ENCODE measurements at places on chromosomes 6 and 20.

DNA sequence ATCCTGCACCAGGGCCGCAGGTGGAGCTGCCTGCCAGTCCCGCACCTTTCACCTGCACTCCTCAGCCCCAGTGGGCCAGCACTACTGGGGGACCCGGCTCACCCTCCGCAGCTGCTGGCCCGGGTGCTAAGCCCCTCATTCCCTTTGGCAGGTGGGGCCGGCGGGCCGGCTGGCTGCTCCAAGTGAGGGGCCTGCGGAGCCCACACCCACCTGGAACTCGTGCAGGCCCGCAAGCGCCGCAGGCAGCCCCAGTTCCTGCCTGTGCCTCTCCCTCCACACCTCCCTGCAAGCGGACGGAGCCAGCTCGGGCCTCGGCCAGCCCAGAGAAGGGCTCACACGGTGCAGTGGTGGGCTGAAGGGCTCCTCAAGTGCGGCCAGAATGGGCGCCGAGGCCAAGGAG, 199.0 kb upstream of the HS3ST5 start:
- DNase-seq, result no peak

GRCh38 chr20:45052698-45053429, 48.1 kb downstream of the KCNS1 start:
- DNase-seq, result no peak

DNA sequence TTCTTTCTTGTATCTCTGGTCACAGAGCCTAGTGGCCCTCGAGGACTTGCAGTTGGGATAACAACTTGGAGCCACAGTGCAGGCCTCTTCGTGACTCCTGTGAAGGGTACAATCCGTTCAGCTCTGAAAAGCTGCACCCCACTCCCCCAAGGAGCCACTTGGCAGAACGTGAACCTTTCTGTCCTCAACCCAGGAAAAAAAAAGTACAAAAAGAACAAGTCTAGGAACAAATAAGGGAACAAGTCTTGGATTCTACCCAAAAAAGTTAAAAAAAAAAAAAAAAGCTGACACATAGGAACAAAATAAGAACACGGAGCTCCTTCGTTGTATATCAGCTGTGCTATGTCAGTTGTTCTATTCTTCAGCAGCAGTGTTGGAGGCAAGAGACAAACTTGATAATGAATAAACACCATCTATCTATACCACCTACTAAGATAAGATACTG, 77.9 kb upstream of the TULP1 start:
- DNase-seq, result no peak

- DNase-seq, result peak; percentile 11
Measured at GRCh38 chr6:75419980-75420379, 73.6 kb downstream of the FILIP1 start.

DNA sequence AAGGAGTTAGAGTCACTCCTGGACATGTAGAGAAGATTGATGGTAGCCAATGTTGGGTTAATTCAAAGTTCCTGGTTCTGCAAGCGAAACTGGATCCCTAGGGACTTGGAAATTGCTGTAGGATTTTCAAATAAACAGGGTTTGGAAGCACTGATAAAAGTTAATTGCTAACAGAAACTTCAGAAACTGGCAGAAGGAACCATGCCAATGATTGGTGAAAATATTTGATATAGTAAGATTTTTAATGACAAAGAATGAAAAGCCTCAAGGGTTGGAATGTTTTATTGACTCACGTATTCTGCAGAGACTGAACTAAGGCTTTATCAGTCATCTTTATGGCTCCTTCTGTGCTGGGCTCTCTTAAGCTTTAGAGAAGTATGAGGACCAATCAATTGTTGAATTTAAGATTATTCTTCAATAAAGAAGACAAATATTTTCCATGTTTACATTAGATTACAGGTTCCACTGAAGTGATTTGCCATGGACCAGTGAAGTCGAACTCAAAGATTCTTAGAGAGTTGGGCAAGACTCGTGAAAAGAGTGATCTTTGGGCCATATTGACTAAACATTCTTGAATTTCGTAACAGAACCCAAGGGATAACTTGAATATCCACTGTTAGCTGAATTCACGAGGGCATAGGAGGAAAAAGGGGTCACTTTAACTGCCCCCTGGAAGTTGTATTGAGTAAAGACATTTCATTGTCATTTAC, 371.4 kb downstream of the HDGFL1 start:
- DNase-seq, result no peak

- DNase-seq, result no peak
Measured at GRCh38 chr6:122422614-122423267, 23.3 kb downstream of the HSF2 start.

GRCh38 chr20:17129089-17129488, 97.8 kb upstream of the PCSK2 start:
- no peak for DNase-seq

DNA sequence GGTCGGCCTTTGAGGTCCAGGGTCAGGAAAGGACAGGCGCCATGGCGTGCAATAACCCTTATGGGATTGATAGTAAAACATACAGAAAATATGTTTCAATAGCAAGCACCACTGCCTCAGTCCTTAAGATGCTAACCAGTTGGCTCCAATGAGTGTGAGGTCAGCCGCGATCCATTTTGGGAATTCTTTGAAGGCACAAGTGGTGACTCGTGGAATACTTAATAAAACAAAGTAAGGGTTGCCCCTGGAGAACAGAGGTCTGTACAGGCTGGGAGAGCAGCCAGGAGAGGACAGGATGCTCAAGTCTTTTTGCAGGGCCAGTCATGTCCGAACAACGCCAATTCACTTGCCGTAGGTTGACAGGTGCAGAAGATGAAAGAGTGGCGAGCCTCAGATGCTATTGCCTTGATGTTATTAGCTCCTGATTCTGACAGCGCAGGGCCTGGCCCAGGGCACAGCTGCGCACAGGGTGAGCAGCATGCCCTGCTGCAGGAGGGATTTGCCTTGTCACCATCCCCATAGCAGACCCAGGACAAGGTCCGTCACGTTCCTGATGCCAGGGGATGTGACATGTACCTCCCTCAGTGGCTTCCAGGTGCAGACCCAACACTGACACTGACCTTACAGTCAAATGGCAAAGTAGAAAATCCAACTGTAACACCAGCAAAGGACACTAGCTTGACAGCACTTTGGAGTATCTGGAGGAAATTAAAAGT, 21.8 kb downstream of the SYNDIG1 start:
- DNase-seq, result no peak

DNA sequence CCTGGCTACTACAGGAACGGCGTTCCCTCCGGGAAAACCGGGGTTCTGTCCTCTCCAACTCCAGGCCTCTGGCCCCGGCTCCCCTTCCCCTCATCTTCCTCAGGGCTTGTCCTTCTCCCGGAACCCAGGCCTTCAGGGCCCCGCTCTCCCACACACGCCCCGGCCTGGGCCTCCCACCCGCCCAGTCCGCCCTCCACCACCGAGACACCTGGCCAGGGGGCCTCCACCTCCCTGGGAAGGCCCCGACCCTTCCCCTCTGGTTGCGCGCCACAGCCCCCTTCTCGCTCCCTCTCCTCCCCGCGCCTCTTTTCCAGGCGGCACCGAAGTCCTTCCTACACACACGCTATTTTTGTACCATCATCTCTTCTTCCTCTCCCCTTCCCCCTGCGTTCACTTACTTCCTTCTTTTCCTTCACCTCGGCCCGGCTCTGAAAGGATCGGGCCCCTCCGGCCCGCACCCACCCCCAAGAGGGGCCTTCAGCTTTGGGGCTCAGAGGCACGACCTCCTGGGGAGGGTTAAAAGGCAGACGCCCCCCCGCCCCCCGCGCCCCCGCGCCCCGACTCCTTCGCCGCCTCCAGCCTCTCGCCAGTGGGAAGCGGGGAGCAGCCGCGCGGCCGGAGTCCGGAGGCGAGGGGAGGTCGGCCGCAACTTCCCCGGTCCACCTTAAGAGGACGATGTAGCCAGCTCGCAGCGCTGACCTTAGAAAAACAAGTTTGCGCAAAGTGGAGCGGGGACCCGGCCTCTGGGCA, 1.3 kb upstream of the SIRPA start:
- peak; percentile 89 for DNase-seq

GRCh38 chr20:35021063-35021462, 65.4 kb downstream of the MYH7B start:
- no peak for DNase-seq

DNA sequence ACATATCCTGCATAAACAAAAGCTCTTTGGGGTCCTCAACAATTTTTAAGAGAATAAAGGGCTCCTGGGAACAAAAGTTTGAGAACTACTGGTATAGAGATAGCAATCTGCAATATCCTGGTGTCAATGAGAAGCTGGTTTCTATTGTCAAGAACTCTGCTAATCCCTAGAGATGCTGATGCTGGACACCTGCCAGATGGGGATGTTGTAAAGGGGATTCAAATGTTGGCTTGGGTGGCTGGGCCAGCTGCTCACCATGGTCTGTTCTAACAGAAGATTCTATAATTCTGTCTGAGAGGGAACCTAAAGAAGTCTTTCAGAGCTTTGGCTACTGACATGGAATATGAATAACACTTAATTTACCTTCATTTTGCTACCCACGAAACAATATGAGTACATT, 137.8 kb downstream of the BTBD9 start:
- DNase-seq, result no peak

GRCh38 chr6:33455051-33455450, 675 bp downstream of the ZBTB9 start:
- DNase-seq, result no peak

DNA sequence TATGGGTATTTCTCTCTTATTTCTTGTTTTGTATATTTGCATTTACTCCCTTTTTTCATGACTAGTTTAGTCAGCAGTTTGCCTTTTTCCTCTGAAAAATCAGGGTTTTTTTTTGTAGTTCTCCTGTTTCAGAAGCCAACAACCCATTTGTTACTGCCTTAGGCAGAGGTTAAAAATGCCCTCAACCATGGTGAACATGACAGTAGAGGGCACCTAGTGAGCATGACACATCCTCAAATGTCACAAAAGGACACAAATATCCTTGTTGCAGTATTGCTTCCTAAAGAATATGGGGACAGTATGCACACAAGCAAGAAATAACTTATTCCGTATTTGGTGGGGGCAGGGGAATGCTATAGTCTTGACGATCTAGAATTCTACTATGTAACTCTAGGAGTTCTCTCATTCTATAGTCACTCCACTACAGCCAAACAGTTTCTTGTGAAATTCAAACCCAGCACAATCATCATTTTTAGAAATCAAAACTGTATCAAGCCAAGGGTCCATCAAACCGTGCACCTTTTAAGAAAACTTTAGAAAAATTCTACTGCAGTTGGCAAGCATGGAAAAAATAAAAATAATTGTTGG, 47.0 kb downstream of the GOPC start:
- peak; percentile 9 for DNase-seq

- DNase-seq, result no peak
Measured at GRCh38 chr6:137039010-137039409, 5.8 kb downstream of the IL20RA start.

DNA sequence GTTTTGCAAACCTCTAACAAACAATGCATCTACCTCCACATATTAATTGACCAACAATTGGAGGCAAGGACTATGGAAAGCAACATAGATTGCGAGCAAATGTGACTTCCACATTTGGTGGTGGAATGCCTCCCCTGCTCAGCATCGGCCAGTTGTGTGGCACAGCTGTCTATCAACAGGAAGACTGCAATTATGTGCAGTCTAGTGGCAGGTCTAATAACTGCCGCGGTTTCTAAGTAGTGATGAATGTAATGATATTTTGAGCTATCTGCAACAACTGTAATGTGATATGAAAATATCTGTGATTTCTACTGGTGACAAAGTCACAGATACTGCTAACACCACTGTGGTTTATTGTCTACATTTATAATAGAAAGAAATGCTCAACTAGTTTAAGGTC, 56.8 kb downstream of the NCR2 start:
- DNase-seq, result no peak

- DNase-seq, result no peak
Measured at GRCh38 chr20:5865604-5866003, 84.7 kb downstream of the TRMT6 start.

DNA sequence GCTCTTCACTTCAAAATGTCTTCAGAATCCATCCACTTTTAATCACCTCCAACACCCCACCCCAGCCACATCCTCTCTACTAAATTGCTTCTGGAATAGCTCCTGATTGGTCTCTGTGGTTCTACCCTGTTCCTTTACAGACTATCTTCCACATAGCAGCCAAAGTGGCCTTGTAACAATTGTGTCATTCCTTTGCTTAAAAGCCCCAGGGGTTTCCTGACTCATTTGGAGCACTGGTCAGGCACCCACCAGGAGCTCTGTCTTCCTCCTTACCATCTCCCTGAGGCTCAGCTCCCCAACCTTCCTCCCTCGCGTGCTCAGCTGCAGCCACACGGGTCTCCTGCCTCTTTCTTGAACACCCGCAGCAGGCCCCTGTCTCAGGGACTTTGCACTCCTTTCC, 126.8 kb downstream of the HIVEP1 start:
- DNase-seq, result no peak

GRCh38 chr6:160203076-160203475, 55.5 kb downstream of the SLC22A2 start:
- DNase-seq, result no peak

DNA sequence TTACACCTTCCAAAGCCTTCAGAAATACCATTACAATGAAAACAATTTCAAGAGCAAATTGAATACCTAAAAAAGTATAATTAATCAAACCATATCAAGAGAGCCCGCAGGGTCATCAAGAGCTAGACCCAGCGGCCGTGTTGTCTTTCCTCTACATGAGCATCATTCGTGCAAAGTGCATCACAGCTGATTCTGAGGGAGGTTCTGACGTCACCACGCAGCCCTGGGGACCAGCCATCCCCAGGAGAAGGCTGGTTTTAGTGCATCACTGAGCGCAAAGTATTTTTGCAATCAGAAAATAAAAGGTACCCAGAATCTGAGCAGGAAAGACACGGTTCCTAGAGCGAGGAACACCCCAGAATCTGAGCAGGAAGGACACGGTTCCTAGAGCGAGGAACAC, 371.4 kb downstream of the CDH4 start:
- no peak for DNase-seq

- peak; percentile 81 for DNase-seq
Measured at GRCh38 chr6:134882426-134883038, 67.4 kb downstream of the ALDH8A1 start.

GRCh38 chr6:14397518-14397901, 279.9 kb downstream of the CD83 start:
- peak; percentile 19 for DNase-seq

- DNase-seq, result no peak
Measured at GRCh38 chr6:146910611-146911010, 293.6 kb upstream of the STXBP5 start.
